Astrocyte of the spinal cord (primary cell): ENCODE measurements at places on chromosomes 11 and 22.

GRCh38 chr11:87035976-87036583 lies 1.7 kb upstream of the TMEM135 start:
- DNase-seq: no peak

DNA sequence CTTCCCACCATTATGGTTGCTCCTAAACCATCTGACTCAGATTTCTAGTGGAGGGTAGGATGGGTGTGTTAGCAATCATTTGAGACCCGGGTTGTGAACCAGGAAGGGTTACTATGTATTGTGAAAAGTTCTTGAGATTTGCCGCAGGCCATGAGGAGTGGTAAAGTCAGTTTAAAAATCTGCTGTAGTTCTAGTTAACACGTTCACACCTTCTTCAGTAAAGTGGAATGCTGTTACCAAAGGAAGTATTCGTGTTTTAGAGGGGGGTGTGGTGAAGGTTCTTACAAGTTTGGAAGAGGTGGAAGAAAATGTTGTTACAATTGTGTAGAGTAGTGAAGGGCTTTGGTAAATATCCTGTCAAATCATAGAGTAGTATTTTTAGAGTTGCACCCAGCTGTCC lies 2.6 kb downstream of the MTMR3 start:
- DNase-seq: no peak

GRCh38 chr11:17745023-17745772 lies 10.6 kb downstream of the KCNC1 start:
- no peak for DNase-seq

GRCh38 chr22:41043722-41044121 lies 48.7 kb upstream of the EP300 start:
- no peak for DNase-seq

GRCh38 chr22:38327805-38328204 lies 10.6 kb upstream of the CSNK1E start:
- peak; percentile 62 for DNase-seq

GRCh38 chr11:87437844-87438223 lies 400.1 kb downstream of the TMEM135 start:
- peak; percentile 67 for DNase-seq

DNA sequence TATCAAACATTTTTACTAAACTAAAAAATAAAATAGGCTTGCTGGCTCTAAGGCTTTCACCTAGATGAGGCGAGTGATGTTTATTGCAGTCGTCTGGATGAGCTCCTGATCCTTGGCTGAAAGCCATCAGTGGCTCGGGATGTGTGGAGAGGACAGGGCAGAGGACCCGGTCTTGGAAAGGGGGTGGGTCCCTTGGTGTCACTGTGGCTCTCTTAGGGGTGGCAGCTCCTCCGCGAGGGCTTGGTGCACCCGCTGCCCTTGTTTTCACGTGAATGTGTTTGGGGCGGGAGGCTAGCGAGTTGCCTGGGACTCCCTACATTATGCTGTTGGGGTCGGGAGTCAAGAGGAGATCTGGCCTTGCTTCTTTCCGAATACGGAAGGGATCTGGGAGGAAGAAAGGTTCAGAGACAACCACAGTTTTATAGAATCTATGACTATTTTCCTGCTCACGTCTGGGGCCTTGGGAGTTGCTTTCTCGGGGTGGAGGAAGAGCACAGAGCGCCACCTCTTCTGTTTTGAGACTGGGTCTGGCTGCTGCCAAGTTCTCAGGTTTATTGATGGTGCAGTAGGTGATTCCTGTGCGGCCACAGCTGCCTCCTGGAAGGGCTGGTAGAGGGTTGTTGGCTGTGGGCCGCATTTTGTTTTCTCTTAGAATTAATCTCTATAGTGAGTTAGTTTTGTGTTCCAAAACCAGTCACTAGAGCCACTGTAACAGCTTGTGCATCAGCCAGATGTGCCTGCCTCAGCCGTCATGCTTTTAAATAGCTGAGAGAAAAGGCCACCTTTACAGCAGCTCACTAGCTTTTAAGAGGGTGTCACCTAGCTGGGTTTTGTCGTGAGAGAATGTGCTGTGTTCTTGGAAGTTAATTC lies 12.8 kb downstream of the TBC1D22A start:
- DNase-seq: no peak

- DNase-seq: peak; percentile 2
Measured at GRCh38 chr11:98600786-98601773, 419.7 kb upstream of the CNTN5 start.
